ENCODE measurements at places on chromosomes 16 and 17.

GRCh38 chr17:70270554-70270953 lies 101.2 kb downstream of the KCNJ2 start:
- DNase-seq = no peak

GRCh38 chr16:65105171-65105570 lies 16.7 kb downstream of the CDH11 start:
- no peak for DNase-seq

DNA sequence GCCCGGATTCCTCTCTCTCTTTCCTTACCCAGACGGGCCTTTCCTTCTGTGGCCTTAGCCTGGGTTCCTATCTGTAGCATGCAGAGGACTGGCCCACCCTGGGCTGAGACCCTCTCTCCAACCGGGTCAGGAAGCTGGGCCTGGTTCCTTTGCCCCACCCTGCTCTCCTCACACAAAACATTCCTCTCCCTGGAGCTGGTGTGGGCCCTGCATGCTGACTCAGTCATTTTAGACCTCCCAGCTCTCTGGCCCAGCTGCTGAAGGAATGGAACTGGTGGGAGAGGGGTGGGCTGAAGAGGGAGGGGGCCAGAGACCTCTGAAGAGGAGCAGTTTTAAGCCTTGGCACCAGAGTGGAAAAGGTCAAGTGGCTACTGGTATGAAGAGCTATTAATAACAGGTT lies 957 bp downstream of the MYL4 start:
- no peak for DNase-seq

DNA sequence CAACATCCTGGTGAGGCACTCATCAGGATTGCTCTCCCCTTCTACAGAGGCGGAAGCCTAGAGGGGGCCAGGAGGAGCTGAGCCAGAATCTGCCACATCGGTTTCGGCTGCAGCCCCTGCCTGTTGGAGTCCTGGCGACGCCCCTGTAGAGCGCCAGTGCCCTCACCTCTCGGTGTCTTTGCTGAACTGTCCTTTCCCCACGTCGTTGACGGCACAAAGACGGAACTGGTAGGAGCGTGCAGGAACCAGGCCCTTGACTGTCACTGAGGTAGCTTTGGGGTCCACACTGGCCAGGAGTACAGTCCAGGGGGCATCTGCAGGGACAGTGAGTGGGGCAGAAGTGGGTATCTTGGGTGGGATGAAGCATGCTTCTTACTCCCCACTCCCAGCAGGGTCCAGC lies 110.3 kb upstream of the CDC42EP4 start:
- DNase-seq = no peak

DNA sequence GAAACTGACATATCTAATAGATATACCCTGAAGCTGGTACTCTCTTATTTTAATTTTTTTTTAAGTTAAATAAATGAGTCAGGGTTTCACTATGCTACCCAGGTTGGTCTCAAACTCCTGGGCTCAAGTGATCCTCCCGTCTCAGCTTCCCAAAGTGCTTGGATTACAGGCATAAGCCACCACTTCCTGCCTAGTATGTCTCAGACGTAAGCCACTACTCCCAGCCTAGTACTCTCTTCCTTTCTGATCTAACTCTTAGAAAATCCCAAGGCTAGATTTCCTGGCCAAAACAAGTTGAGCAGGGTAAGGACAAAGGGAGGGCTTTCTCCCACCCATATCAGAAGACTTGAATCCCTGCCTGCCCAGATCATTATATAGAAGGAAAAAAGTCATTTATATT lies 33.7 kb downstream of the HOXB1 start:
- no peak for DNase-seq
